ENCODE measurements at places on chromosomes 2 and 18.
A peak's percentile ranks its signal among the peaks of the same experiment; 100 is the strongest.

GRCh38 chr2:54088191-54088634 is 27.2 kb upstream of the ACYP2 start:
- peak; percentile 49 for DNase-seq

DNA sequence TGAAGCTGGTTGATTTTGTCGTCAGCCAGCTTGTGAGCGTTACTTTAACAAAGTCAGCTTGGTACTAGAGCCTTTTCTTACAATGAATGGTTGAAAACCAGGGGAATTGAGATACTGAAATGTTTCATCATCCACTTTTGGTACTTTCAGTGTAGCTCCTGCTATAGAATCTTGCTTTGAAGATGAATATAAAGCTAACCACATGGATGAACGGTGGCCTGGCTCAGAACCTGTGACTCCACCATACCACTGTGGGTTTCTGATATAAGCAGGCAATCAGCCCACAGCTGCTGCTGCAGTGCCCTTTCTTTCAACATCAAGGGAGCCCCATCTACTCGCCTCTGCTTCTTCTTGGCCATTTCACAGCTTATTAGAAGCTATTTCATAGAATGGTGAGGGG is 53.2 kb upstream of the GPR45 start:
- no peak for DNase-seq

DNA sequence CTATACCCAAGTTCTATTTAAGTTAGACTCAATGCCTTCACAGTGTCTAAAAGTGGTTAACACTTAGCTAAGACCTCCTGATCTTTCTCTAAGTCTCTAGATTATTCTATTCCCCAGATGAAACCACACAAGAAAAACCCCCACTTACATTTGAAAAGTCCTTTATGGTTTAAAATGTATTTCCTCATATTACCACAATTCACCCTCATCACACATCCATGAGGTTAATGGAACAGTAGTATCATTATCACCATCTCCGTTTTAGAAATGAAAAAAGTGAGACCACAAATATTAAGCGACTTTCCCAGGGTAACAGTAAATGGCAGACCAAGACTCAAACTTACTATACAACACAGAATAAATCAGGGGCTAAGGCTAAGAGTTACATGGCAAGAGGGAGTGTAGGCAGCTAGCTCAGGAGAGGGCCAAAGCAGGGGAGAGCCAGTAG is 28.6 kb downstream of the EPG5 start:
- DNase-seq: no peak

DNA sequence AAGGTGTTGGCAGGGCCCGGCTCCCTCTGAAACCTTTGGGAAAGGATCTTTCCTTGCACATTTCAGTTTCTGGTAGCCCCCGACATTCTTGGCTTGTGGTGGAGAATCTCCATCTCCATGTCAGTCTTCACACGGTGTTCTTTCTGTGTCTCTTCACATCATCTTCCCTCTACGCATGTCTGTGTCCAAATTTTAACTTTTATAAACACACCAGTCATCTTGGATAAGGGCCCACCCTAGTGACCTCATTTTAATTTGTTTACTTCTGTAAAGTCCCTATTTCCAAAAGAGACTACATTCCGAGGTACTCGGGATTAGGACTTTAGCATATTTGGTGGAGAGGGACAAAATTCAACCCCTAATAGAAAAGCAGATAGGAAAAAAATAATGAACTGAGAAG is 138.4 kb downstream of the GALNT3 start:
- no peak for DNase-seq

- no peak for DNase-seq
Measured at GRCh38 chr2:112520234-112520783, 22.0 kb upstream of the POLR1B start.

DNA sequence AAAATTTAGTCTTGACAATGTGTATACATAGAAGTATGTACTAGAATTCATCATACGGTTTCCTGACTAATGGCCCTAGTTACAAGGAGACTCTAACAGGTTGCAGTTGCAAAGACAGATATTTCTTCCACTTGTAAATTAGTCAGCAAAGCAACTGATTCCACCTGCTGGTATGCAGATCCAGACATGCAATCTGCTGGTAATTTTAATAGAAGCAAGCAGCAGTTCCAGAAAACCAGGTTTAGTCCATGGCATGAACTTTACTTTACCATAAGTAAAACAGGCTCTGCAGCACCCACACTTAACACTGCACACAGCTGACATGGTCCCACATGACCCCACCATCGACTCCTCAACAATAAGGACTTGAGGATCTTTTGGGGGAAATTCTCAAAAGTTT is 110.9 kb upstream of the SP3 start:
- DNase-seq: peak; percentile 59

DNA sequence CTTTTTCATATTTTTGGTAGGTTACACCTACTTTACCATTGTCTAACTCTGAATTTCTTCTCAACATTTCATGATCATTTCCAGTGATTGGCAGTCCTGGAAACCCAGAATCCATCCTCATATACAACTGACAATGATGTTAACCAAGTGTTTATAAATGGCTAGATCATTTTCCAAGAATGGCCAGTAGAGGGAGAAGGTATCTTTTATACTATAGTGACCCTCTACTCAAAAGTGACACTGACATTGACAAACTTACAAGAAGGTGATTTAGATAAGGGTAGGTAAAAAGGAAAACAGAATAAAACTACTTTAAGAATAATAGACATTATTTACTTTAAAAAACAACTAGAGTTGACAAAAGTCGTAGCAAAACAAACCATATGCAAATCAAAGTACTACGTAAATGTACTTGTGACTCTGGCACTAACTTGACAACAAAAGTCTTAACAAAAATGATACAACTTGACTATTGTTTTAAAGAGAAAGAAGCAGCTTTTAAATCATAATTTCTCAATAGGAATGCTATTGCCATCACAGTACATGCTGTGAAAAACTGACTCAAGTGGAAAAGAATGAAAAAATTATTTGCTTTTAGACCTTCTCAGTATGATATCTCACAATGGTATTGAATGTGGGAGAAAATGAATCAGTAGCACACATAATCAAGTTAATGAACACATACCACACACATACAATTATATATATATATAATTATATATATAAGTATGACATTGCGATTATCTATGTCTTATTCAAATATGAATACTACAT is 76.6 kb upstream of the GRB14 start:
- DNase-seq: no peak

- DNase-seq: no peak
Measured at GRCh38 chr18:31401156-31402025, 24.8 kb downstream of the DSG4 start.

DNA sequence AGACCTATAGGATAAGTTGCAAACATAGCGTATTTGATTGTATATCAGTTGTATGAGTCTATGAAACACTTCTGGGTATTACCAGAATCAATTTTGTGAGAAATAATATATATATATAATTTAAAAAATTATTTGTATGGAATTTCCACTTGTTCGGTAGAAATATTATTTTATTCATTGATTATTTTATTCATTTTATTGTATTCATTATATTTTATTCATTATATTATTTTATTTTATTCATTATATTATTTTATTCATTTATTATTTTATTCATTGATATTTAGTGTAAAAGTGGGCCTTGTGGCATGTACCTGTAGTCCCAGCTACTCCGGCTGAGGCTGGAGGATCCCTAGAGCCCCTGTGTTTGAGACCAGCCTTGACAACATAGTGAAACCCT is 268.9 kb downstream of the ZNF407 start:
- no peak for DNase-seq

- no peak for DNase-seq
Measured at GRCh38 chr2:72128843-72129227, 18.8 kb downstream of the CYP26B1 start.

GRCh38 chr18:2985628-2986027 is 27.3 kb downstream of the LPIN2 start:
- DNase-seq: no peak

- DNase-seq: peak; percentile 89
Measured at GRCh38 chr18:40867459-40867858, 1087.6 kb upstream of the PIK3C3 start.

DNA sequence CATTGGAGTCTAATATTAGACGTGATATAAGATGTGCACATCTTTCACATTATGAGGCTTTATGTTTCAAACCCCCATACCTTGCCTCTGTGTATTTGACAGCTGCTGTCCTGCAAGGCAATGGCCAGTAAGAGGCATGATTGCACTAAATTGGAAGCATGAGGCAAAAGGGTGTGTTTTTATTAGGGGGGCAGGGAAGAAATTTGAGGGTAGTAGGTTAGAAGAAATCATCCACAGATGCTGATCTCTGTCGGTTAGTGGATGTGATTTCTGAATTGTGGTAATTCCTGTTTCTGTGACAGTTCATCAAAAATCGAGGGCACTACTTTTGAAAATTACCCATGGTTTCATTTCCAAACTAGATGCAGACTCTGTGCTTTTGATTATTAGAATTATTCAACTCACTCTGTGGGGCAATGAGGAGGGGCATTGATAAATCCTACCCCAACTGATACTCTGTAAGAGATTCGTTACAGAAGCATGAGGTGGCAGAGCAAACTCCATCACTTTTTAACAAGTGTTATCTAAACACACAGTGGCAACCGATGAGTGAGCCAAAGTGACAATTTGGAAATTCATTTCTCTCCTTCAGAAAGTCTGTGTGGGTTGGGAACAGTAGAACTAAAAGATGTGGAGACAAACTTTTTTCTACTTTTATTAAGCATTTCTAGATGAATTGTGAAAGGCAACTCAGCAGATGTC is 453.0 kb downstream of the ARHGAP15 start:
- DNase-seq: no peak

- DNase-seq: no peak
Measured at GRCh38 chr2:207956771-207957170, 68.6 kb downstream of the PLEKHM3 start.

DNA sequence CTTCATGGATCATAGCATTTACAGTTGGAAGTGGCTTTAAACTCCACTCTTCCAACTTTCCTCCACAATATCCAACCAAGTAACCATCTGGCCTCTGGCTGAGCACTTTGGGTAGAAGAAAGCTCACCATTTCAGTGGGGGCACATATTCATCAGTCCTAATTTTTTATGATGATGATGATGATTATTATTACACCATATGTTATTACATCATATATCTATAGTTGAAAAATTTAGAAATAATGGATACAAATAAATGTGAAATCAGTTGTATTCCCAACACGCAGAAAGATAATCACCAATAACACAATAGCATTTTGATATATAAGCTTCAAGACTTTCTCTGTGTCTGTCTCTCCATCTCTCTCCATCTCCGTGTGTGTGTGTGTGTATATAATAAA is 26.6 kb upstream of the ZCCHC2 start:
- DNase-seq: no peak

DNA sequence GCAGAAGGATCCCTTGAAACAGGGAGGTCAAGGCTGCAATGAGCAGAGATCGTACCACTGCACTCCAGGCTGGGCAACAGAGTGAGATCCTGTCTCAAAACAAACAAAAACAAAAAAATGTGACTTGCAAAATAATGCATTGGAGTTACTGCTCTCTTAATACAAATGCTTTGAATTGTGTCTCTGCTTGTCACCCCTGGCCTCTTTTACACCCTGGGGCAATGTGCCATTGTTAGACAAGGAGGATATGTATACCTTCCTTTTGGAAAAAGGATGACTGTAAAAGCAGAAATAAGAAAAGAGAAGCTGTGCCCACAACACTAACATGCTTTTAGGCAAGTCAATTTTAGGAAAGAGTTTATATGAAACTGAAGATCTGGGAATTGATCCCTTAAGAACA is 20.8 kb upstream of the C2orf74 start:
- no peak for DNase-seq

DNA sequence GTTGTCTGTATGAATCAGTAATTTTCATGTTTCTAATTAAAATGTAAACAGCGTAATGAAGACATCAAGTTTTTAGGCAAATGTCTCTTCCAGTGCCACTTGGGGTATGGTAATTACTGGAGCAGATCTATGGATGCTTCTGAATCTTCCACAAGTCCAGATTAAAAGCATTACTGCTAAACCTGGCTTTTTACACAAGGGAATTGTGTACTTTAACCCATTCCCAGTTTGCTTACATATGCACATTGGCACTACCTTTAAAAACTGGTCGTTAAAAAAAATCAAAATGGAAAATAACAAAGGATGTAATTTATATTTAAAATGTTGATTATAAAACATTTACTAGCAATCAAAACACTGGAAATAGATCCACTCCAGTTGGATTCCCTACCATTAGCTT is 19.7 kb downstream of the FIGN start:
- DNase-seq: no peak

DNA sequence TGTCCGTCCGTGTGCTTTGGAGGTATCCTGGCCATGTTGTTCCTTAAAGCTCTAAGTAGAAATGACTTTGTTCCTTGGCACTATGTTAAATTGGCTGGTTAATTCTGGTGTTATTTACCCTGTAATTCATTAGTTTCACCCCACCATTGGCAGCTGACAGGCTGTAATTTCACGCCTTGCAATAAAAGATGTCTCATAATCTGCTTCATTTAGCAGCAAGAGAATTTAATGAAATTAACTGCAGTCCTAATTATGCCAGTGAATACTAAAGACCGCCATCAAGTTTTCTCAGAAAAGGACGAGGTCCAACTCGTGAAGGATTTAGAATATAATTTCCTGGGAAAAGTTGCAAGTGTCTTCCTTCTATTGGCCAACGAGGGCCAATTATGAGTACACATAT is 319.2 kb downstream of the GBX2 start:
- no peak for DNase-seq

GRCh38 chr18:43486462-43486861 is 209.2 kb upstream of the SYT4 start:
- peak; percentile 1 for DNase-seq

DNA sequence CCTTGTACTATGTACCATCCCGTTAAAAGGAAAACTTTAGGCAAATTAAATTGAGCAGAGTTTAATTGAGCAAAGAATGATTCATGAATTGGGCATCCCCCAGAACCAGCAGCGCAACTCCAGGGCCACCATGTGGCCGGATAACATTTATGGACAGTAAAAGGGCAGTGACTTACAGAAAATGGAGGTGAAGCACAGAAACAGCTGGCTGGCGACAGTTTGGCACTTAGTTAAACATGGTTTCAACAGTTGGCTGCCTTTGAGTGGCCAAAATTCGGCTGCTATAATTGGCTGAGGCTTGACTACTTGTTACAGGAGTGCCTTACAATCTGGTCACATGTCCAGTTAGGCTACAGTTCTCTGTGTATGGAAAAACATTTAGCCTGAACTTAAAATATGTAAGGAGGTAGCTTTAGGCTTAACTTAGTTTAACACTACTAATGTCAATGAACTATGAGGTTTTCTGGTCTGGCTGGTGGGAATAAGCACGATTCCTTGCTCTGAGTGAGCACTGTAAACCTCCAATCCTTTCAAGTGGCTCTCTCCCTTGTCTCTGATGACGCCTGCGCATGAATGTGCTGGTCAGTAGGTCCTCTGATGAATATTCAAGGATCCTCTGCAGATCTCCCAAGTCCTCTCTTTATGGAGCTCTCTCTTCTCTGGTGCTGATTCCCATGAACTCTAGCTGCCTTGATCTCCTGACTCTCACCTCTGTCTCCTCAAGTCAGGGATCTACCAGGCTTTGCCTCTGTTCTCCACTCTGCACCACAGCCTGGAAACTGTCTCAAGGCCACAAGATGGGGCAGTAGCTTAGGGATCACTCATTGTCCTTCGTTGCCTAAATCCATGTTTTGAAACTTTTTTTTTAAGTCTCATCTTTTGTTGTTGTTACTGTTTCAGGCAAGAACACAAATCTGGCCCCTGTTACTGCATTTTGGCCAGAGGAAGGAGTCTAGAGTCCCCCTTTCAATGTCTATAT is 24.4 kb upstream of the RAB31 start:
- DNase-seq: peak; percentile 53
